Activated CD8-positive, alpha-beta memory T cell treated with anti-CD3 and anti-CD28 coated beads, Interleukin-2, amount 50 U/mL, for 48 hours (primary cell): ENCODE measurements at places on chromosomes 3 and 15.
A peak's percentile ranks its signal among the peaks of the same experiment; 100 is the strongest.

DNA sequence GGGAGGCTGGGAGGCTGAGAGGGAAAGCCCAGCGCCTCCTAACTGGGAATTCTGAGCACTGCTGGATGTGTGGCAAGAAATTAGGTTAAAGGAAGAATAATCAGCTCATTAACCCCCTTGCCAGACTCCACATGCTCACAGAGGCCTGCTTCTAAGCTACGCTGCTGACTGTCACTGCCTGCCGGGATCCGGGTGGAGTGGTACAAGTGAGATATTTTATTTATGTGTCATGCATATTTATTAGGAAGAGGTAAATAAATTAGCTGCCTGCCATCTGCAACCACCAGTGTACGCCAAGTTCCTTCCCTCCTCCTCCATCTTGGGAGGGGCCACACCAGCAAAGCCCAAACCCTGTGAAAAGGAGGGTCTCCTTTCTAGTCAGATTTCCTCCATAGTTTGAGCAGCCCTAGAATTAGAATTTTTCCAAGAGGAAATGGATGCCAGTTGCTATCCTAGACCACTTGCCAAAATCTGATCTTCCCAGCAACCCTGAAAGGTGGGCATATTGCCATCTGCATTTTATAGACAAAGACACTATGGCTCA lies 43.5 kb upstream of the GRIP2 start:
- no peak for DNase-seq

DNA sequence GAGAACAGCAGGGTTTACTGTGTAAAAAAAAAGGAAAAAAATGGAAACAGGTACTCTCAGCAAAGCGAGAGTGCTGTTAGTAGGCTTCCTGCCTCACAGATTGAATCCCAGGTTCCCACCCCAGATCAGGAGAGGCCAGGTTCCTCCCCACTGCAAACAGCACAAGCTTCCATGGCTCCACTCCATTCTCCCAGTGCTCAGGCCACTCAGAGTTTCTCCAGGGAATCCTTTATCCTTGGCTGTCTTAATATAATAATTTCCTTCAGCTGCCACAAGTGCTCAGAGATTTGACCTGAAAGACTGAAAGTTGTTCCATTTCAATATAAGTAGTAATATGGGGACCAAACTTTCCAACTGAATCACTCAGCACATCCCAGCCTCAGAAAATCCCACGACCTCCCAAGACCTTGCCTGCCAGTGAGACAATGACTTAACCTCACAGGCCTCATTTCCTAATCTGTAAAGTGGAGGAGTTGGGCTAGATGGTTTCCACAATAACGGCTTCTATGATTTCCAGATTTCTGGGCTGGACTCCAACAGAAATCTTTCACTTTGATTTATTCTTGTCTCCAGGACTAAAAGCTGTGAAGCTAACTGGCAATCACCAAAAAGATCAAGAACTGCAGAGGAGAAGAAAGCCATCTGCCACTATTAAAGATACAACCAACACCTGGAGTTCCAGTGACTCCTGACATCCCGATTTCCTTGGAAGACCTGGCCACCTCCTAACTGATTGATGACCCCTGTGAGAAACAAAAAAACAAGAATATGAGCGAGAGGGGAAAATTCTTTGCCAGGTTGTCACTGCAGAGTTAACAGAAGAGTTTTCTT lies 289.5 kb downstream of the NEK10 start:
- DNase-seq = no peak

DNA sequence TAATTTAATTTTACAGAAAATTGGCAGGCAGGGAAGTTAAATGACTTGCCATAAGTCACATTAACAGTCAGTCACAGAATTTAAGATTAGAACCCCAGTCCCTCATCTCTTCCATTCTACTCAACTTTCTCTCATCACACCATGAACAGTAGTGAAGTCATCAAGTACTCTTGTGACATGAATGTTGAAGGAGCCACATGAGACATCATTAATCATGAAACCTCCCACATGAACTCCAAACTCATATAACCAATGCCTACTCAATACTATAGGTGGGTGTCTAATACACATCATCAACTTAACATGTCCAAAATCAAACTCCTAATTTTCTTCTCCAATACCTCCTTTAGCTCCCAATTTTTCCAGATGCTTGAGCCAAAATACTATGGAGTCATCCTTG lies 19.5 kb downstream of the PHC3 start:
- no peak for DNase-seq

- peak; percentile 22 for DNase-seq
Measured at GRCh38 chr3:127123533-127123932, 69.4 kb upstream of the PRR23E start.

GRCh38 chr3:113097960-113098447 lies 107.2 kb downstream of the GTPBP8 start:
- DNase-seq = no peak
